ENCODE measurements at places on chromosomes 16 and 17.

GRCh38 chr17:42512246-42512645 lies 23.8 kb upstream of the NAGLU start:
- no peak for DNase-seq

DNA sequence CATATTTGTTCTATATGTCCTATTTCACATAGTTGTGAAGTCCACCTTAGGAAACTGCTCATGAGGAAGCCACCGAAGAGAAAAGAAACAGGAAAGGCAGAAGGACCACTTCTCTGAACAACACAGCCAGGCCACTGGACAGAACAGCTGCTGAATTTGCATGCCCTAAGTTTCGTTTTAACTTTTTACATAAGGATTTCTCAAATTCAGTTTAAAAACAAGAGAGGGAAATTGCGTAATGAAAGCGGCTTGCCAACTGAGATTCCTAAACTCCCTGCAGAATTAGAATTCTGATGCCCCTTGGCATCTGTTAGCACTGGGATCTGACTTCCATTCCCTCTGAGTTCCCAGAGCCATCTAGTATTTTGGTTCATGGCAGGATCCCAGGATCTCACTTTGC lies 5.0 kb upstream of the CCL8 start:
- DNase-seq: no peak

- no peak for DNase-seq
These were observed 103.9 kb downstream of the CNTNAP4 start for GRCh38 chr16:76381096-76381495.

- DNase-seq: no peak
These were observed 64.5 kb downstream of the BANP start for GRCh38 chr16:88015806-88016140.

DNA sequence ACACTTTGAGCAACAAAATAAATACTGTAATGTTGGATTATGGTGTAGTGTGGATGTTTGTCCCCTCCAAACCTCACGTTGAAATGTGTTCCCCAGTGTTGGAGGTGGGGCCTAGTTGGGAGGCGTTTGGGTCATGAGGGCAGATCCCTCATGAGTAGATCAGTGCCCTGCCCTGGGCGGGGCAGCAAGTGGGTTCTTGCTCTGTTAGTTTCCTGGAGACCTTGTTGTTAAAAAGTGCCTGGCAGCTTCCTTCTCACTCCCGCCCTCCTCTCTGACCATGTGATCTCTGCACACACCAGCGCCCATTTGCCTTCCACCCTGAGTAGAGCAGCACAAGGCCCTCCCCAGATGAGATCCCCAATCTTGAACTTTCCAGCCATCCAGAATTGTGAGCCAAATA lies 67.7 kb downstream of the MPRIP start:
- DNase-seq: no peak

DNA sequence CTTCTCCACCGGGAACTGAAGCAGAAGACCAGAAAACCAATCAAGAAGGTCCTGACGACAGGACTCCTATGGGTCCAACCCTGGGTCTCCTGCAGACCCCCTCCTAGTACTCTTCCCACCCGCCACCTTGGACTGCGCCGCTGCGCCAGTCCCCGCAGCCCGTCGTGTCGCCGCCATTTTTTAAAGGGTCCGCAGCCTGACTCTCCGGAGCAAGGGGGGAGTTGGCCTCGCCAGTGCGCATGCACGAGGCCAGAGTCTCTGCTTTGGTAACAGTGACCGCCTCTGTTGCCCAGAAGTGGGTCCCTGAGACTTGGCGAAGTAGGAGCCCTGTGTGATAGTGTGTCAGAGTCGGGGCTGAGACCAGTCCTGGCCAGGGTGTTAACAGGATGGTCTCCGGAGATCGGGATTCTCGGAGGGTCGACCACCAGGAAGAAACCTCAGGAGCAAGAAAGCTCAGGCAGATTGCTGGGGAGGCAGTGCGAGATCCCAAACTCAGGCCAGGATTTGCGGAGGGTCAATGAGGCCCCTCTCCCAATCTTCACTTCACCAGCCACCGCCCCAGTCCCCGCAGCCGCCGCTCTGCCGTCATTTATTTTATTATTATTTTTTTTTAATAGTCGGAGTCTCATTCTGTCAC lies 612.5 kb downstream of the KCNJ18 start:
- DNase-seq: no peak

DNA sequence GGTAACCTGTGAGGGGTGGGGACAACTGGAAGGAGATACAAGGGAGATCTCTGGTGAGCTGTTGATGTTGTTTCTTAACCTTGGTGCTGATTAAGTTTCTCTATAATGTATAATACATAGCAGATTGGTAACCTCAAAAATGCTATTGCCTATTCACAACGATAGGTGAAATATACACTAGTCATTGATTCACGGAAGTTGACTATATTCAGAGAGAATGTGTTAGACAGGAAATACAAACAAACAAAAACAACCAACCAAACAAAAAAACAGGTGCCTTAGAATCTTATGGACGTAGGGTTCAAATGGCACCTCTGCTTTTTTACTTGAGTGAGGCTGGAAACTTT lies 21.5 kb downstream of the HSD17B2 start:
- no peak for DNase-seq

GRCh38 chr16:2475413-2476344 lies 752 bp downstream of the TBC1D24 start:
- no peak for DNase-seq

DNA sequence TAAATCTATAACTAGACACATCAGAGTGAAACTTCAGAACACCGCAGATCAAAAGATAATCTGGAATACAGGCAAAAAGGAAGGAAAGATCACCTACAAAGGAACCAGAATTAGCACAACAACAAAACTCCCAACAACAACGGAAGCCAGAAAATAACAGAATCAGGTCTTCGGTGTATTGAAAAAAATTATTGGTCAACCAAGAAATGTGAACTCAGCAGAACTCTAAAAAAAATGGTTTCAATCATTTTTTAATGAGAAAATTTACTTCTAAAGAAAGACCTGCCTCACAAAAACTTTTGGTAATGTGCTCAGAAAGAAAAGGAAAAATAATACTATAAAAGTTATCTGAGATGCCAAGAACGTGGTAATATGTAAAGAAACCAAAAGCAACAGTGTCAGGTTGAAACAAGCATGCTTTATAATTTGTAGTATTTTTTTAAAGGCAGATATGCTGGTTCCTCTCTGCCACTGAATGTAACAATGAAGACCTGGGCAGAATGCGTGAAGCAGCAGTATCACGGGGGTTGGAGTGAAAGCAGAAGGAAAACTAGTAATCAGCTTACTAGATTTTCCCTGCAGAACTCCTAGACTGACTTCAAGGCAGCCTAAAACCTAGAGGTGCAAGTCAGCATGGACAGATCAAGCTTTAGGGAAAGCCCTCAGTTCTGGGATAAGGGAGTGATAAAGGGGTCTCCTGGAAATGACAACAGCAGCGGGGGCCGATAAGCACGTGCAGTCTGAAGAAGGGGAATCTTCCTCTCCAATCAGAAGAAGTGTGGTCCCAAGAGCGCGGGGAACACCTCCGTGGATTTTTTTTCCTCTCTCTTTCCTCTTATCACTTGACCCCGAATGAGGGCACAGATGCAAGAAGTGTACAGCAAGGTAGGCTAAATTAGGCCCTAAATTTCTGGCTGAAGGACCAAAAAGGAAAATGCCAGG lies 80.9 kb upstream of the TEKT1 start:
- no peak for DNase-seq

DNA sequence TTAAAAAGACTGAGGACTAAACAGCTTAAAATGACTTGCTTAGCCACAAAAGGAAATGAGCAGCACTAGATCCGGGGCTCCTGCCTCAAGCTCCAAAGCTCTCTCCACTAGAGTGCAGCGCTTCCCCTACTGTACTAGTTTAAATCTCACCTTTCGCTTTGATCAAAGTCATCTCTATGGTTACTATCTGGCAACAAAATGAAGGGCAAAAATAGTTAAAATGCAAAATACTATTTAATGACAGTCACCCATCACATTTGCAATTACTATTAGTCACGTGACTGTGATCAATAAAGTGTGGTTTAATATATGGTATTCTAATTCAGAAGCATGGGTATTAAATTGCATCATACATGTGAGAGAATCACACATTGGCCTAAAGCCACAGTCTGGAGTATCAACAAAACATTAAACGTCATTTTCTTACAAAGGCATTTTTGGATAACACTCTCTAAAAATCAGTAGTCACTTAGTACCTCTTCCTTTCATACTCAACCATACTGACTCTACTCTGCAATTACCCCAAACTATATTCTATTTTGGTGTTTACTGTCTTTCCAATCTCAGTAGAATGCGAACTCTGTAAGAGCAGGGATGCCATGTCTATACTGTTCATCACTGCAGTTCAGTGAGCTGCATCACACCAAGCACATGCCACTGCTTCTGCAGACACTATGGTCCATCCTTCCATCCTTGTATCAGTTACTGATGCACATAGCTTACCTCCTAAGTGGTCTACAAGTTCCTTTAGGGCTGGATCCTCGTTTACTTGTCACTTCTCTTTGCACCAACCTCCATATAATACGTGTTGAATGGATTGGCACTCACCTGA lies 6.2 kb downstream of the PSMD12 start:
- DNase-seq: peak; percentile 46

DNA sequence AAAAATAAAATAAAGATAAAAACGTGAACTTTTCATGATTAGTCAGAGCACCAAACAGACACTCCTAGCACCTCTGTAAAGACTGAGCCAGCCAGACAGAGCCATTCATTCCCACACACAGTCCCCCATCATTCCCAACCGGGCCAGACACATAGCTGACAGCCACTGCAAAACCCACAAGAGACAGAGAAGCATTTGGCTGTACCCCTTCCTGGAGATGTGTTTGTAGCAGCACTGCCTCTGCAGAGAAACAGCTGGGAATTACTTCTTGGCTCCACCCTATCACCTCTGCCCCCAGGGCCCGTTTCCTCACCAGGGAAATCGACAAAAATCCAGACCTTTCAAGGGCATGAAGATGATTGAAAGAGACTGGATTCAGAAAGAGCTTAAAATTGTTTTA lies 46.4 kb downstream of the MYH11 start:
- DNase-seq: no peak

GRCh38 chr17:39775031-39775430 lies 37.3 kb downstream of the GRB7 start:
- DNase-seq: no peak

- DNase-seq: no peak
These were observed 9.2 kb upstream of the TNFRSF13B start for GRCh38 chr17:16980813-16981731.

GRCh38 chr17:77208856-77209255 lies 68.1 kb downstream of the SEC14L1 start:
- DNase-seq: no peak

DNA sequence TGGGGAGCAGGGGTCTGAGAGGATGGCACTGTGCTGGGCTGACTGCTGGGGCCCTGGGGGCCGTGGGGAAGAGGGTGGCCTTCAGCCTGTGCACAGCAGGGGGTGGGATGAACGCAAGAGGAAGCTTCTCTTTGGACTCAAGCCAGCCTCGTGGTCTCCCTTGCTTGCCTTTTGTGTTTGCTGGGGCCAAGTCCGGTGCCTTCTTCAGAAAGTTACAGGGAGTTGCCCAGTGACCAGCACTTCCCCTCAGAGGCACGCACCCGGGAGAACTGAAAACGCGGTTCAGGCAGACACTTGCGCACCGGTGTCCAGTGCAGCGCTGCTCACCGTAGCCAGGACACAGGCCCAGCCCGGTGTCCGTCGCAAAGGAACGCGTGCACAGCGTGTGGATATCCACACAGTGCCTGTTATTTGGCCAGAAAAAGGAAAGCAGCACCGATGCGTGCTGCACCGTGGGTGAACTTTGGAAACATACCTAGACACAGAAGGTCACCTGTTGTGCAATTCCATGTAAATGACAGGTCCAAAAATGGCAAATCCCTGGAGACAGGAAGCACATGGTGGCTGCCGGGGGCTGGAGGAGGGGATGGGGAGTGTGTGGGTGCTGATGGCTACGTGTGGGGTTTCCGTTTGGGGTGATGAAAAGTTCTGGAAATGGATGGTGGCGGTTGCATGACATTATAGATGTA lies 29.4 kb upstream of the NUDT16L1 start:
- DNase-seq: no peak

DNA sequence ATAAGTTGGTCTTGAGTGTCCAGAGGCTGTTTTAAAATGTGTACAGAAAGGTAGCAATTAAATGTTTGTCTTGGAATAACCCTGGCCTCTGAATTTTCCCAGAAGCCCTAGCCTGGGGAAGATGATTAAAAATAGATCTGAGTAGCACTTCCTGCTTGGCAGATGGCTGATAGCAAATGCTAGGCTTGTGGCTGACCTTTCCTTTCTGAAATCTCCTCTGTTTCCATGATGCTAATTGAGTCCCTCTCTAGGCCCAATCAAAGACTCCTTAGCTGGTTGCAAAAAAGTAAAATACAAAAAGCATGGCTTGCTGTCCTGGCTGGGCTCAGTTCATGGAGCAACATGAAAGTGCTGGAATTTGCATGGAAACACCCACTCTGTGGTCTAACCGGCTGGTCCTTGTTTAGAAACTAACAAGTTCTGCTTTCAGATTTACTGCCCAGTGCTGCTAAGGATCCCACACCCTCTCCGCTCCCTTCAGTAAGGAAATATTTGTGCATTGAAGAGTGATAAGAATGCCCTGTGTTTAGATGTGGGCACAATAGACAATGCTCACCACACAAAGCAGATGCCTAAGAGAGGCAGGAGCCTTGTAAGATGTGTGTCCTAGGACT lies 40.8 kb downstream of the YPEL2 start:
- no peak for DNase-seq

DNA sequence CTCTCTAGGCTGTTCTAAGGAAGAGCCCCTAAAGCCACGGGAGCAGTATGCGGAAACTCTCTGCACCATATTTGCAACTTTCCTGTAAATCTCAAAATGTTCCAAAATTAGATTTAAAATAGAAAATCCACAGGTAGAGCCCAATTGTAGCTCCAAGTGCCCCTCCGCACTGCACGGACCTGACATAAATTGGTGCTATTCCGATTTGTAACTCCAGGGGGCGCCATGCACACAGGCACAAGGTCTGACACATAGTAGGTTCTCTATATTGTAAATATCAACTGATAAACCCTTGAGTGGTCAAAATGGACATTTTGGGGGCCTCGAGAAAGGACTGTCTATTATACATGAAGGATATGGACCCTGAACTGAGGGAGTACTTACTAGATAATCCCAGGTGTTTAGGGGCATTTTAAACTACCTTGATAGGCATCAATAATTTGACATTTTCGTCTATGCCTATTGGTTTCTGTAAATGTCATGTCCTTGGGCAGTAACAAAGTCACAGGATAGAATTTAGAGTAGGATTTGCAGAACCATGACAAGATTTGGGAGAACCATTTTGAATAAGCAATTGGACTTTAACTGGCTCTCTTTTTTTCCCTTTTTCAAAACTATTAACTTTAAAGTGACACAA lies 36.6 kb upstream of the TMEM132E start:
- no peak for DNase-seq

DNA sequence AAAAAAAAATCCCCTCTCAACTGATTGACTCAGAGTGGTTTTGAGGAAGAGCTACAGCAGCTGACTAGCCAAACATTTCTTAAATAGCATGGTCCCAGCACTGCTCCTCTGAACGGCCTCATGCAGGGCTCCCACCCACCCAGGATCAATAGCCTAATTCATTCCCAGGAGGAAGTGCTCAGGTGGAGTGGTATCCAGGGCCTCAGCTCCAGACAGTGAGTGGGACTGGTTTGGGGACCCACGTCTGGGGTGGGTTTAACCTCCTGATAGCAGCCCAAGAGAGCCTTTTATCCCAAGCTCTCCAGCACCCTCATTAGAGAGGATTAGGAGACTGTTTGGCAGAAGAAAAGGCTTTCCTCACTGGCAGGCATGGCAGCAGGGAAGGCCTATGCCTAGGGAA lies 68.5 kb upstream of the CDH5 start:
- DNase-seq: no peak

Measured in HCT116 (cell line).